Omental fat pad (tissue), 4 donors: ENCODE measurements at places on chromosomes 16 and 17.

DNA sequence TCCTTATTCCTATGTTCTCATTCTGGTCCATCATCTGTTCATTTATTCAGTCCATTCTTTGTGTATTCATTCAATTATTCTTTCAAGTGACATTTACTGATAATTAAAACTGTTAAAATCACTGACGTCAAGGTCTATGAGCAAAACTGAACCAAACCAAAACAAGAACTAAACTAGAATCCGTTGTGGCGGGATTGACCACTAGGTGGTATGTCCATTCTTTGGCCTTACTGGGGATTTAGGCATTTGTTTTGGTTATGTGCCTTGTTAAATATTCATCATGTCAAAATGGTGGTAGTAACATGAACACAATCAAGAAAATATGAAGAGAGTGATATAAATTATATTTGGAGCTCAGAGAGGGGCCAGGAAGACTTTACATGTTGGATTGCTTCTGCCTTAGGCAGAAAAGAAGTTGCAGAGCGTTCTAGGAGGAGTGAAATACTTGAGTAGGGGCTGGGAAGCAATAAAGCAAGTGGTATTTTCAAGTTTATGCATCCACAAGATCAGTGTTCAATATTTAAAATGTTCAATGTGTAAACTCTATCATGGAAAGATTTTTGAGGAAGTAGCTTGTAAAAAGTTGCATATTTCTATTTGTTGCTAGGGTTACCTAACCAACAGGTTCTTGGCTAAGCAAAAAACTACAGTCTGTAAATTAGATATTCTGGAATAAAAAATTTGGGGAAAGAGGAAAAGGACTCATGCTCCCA lies 129.0 kb downstream of the CDH13 start:
- no peak for DNase-seq

- no peak for DNase-seq
These were observed 32.3 kb downstream of the CLEC16A start for GRCh38 chr16:10976634-10977033.

- DNase-seq = no peak
These were observed 850 bp downstream of the GINS3 start for GRCh38 chr16:58393138-58393504.

GRCh38 chr17:57357392-57357784 lies 101.1 kb downstream of the MSI2 start:
- no peak for DNase-seq

DNA sequence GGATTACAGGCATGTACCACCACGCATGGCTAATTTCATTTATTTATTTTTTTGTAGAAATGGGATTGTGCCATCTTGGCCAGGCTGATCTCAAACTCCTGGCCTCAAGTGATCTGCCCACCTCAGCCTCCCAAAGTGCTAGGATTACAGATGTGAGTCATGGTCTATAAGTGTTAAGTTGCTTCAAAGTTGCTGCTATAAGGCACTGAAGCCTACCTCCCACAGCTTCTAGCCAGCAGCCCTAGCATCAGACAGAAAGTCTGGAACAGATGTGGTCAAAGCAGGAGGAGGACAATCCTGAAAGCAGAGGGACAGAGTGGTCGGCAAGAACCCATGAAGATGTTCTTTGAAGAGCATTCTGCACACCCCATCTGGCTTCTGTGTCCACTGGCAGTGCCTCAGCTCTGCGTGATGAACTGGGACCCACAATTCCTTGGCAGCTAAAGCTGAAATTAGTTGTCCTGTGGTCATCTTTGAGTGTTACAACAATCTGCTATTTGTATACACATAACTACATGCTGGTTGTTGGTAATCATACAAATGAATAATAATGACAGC lies 11.2 kb downstream of the MAP3K14 start:
- no peak for DNase-seq

- no peak for DNase-seq
These were observed at the start of gene GP2 for GRCh38 chr16:20327444-20328041. GP2 (minus strand) TSS chr16:20327513; CDS start chr16:20326431, 1,082 bp downstream.

DNA sequence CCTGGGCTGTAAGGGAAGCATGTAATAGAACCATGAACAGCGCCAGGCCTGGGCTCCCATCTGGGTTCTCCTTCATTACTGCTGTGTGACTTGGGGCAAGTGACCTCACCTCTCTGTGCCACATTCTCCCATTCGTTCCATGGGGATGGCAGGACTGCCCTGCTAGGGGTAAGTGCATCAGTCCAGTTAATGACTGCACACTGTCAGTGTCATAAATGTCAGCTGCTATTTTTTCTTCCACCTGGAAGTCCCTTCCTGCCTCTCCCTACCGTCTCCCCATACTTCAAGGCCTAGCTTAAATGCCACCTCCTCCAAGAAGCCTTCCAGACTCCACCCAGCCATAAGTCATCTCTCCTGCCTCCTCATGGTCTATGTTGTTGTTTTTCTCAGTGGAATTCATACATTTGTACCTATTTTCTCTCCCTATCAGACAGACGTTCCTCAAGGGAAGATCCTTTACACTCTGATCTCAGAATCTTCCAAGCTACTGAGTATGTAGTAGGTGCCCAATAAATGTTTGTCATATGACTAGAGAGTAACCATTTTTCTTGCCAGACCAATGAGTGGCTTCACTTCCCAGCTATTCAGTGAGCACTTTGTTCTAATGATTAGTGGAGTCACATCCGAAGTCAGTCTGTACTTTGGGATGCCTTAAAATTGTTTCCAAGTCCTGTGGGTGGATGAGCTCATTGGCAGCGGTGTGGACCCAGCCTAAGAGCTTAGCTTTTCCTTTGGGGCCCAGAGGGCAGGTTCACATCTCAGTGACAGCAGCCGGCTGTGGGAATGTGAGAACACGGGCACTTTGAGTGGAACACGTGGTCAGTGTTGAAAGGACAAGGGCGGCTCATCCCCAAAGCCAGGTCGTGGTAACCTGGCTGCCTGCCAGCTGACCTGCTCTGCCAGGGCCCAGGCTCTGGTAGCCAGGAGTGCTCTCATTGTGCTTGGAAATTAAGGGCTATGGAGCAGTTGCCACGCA lies 147.5 kb upstream of the GSE1 start:
- no peak for DNase-seq

- DNase-seq = no peak
These were observed 9.4 kb upstream of the CMTM4 start for GRCh38 chr16:66705790-66706505.

DNA sequence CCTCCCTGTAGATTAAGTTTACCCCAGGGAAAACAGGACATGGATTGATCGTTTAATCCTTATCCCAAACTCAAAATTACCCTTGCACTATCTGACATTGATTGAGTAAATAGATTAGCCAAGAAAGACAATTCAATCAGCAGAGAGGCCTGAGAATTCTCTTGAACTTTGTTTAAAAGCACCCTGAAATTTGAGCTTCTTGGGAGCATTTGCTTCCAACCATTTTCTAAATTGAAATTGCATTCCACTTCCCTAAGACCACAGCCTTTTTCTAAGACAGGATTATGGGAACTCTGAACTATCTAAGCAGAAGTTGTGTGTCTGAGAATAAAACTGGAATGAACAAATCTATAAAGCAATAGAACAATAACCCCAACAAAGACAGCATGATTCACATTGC lies 76.6 kb upstream of the TNRC6A start:
- no peak for DNase-seq

- no peak for DNase-seq
These were observed at the start of gene C17orf113 for GRCh38 chr17:42050393-42051012. C17orf113 (minus strand) TSS chr17:42050601; CDS start chr17:42043376, 7,225 bp downstream.

- no peak for DNase-seq
These were observed 18.9 kb downstream of the TMEM132E start for GRCh38 chr17:34598161-34598776.

- peak; percentile 35 for DNase-seq
These were observed 1.8 kb upstream of the HELZ start for GRCh38 chr17:67246653-67247415.

DNA sequence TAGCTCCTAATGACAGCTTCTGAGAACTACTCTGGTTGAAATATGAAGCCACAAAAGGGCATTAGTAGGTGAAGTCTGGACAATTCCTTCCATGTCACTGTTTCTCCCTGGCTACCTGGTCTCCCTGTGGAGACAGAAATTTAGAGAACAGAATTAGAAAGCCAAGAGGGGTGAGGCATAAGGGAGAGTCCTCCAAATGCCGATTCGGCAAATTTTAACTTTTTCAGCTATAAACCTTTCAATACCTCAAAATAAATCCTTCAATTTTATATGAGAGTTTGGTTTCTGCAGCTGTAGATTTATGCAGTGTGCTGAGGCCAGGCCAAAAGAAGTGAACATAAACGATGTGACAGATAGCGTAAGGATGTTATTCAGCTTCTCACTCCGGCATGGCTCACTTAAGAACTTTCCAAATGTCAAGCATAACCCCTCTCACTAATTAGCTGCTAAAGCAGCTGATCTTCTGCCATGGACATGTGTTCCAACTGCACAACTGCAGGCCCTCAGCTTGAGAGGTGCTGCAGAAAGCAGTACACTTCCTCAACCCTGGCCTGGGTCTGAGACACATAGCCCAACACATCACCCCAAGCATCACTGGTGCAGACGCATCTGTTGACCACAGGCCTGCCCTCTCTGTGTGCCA lies 247.9 kb upstream of the SOX9 start:
- no peak for DNase-seq

- DNase-seq = no peak
These were observed 14.5 kb downstream of the SLC38A10 start for GRCh38 chr17:81280571-81280970.

DNA sequence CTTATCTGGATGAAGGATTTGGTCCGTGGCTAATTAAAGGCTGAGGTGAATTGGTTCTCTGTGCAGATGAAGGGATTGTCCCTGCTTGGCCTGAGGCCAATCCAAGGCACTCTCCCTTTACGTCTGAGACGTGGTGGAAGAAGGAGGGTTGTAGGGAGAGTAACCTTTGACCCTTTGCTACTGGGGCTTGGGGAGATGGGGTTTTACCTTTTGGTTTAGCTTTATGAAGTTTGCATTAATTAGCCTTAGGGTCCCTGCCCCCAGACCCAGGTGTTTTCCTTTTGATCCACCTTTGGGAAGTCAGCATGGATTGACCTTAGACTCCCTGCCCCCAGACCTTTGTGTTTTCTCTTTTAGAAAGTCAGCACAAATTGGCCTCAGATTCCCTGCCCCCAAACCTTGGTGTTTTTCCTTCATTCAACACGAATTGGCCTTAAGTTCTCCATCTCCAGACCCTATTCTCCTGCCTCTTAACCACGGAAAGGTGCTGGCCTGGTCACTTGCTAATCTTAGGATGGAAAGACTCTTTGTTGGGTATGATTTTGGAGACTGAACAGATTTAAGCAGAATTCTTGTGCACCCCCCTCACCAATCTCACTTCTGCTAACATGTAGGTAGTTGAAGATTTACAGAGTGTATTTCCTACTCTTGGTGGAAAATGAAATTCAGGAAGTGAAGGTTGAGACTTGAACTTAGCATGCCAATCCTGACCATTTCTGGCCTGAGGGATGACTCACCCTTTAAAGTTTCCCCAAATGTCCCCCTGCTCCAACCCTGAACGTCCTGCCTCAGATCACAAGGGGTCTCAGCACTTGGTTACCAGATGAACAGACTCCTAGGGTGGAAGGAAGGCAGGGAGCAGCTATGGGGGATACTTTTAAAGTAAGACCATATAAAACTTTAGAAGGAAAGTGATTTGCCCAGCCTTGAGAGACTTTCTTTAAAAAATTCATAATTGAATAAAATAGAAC lies 23.1 kb upstream of the MMD start:
- no peak for DNase-seq

- no peak for DNase-seq
These were observed 52.3 kb upstream of the MRTFB start for GRCh38 chr16:14018851-14019250.

DNA sequence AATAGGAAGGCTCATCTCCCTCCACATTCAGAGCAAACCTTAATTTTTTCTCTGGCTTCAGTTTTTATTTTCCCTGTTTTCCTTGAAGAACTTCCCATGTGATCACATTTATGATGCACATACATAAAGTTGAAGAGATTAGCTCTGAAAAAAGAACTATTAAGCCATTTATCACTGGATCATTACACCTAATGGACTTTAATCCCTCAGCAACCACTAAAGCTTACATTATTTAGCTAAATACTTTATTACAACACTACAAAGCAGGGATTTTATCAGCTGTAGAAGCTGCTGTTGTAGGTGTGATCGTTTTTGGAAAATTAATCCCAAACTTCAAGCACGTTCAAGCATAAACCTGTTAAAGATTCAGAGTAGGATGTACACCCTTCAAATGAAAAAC lies 21.1 kb downstream of the SMYD4 start:
- no peak for DNase-seq

DNA sequence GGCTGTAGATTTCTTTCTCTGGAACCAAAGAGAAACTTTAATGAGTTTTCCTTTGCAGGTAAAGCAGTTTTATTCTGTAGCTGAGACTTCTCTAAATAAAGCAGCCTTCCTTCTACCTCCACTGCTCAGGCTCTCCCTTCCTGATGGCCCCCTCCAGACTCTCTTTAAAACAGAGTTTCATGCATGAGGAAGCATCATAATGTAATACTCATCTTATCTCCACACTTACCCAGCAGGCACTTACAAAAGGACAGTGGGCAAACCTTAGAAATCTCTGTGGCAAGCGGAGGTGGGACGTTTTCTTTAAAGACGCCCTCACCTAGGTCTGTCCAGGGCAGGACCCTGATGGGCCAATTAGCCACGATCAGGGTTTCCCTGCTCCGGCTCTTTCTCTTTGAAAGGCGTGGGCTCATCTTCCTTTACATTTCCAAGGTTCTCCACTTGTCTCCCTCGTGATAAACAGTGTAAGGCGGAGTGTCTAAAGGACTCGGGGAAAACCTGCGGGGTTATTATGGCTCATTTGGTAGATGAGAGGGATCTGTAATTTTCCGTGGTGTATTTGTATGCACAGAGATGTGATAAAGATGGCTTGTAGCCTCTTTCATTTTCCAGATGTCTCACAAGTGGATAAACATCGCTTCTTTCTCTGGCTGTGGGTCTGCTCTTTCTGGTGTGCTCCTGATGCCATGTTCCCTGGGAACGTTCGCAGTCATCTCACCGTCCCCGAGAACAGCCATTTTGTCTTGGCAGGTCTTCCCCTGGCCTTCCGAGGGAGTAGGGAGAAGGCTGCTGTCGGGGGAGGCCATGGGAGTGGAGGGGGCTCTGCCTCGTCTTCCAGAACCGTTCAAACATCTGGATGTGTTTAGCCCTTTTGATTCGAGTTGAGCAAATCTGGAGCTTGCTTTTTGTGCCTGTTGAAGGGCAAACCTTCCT lies 239.0 kb downstream of the CCDC182 start:
- DNase-seq = no peak

DNA sequence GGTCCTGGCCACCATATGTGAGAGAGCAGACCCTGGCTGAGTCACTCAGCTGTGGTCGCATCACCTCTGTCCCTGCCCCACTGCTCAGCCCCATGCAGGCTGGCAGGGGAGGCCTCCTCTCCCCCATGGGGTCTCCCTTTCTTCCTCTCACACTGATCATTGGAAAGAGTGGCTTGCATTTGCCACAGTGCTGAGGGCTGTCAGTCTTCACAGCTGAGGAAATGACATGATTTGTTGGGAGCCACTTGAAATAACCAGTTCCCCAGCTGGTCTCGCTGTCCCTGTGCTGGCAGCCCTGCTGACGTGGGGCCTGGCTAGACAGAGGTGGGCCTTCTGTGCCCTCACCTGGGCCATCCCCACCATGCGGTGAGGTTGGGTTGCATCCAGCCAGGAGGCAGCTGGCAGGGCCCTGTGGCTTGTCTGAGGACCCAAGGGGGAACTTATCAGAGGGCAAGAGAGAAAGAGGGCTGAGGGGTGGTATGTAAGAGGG lies 30.1 kb upstream of the MED9 start:
- DNase-seq = no peak
